Myometrial cell (primary cell): ENCODE measurements at places on chromosomes 2 and 18. TPM values are rescaled to one million over a fixed set of nuclear protein-coding genes. Genes with fewer than 3 reads are reported as not detected.

SLC4A1AP gene
- 23.4 and 26.5 TPM in 2 replicates for total RNA-seq

ACMSD gene
- total RNA-seq = not detected in 2 replicates

STAM2 gene
- total RNA-seq = 31.7 and 38.3 TPM in 2 replicates

AOX1 gene
- total RNA-seq = 116 and 131 TPM in 2 replicates

TRABD2A gene
- 7.8 and 8.9 TPM in 2 replicates for total RNA-seq

MARCHF7 gene
- total RNA-seq = 77.0 and 114 TPM in 2 replicates
